ENCODE measurements at places on chromosomes 4 and X.

GRCh38 chr4:121072224-121073003 is at the start of gene NDNF:
NDNF (minus strand) TSS chr4:121072535; CDS start chr4:121045837, 26,698 bp downstream.
- DNase-seq = peak; percentile 12

DNA sequence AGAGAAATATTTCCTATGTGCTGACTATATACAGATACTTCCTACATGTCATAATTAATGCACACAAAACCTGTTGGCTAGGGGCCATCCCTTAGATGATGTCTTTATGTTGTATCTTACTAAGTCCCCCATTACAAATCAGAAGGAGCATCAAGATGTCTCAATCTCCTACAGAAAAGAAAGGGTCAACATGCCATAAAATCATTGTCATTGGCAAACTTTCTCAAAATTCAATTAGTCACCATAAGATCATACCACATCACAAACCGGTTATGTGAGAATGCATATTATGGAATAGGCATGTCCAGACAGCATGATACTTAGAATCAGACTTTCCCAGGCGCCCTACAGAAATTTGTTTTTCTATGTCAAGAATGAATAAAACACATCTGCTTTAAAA is 175.2 kb upstream of the TET2 start:
- no peak for DNase-seq

- no peak for DNase-seq
These were observed 38.0 kb upstream of the SPARCL1 start for GRCh38 chr4:87567191-87567590.

GRCh38 chr4:3766785-3767569 is 792 bp downstream of the ADRA2C start:
- DNase-seq = peak; percentile 7

GRCh38 chrX:144494074-144494473 is 610.2 kb downstream of the UBE2NL start:
- DNase-seq = no peak

DNA sequence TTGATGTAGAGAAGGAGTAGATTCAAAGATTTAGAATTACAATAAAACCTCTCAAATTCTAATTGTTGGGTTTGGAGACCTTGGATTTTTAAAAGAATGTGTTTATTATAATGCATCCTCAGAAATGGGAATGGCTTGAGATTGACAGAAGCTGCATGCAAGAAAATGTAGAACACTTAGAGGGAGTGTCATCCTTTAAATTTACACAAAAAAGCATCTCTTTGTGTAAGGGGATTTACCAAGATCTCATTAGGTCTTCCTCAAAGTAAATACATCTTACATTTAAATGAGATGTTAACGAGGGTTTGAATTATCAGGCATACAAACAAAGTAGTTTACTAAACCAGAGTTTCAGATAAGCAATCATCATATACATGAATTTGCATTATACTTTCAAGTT is 615.0 kb downstream of the FAM133A start:
- DNase-seq = no peak

DNA sequence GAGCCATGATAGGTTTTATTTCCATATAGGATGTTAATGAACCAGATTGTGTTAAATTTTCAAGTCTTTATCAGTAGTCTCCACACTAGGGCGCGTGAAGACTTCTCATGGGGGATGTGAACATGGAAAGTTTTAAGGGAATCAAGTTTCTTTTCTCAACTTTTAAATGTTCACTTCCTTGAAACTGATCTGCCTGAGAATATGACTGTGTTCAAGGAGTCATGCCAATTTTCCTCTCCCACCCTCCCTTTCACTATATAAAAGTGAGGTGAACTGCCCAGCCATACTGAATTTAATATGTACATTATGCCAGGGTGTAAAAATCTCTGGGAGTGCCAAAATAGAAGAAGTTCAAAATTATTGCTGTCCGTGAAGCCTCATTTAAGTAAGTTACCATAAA is 30.4 kb upstream of the HPGDS start:
- DNase-seq = no peak

GRCh38 chrX:102651242-102652011 is at the start of gene GPRASP1:
GPRASP1 (plus strand) TSS chrX:102651483; CDS start chrX:102653914, 2,431 bp downstream.
- peak; percentile 28 for DNase-seq

DNA sequence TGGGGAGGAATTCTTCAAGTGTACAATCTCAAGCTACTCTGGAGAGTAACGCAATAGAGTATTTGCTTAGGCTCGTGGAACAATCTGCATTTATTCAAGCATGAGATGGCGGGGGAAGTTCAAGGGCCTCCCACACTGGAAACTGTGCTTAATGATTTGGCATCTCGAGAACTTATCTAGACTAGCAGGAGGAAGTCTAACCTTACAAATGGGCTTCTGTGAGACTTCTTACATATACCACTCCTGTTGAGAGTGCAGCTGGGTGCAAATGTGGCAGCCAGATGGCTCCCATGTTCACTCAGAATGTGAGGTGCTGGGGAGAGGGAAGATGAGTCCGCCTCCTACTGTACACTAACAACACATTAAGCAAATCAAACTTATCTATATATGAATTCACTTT is 29.3 kb upstream of the PTPN13 start:
- DNase-seq = peak; percentile 26

DNA sequence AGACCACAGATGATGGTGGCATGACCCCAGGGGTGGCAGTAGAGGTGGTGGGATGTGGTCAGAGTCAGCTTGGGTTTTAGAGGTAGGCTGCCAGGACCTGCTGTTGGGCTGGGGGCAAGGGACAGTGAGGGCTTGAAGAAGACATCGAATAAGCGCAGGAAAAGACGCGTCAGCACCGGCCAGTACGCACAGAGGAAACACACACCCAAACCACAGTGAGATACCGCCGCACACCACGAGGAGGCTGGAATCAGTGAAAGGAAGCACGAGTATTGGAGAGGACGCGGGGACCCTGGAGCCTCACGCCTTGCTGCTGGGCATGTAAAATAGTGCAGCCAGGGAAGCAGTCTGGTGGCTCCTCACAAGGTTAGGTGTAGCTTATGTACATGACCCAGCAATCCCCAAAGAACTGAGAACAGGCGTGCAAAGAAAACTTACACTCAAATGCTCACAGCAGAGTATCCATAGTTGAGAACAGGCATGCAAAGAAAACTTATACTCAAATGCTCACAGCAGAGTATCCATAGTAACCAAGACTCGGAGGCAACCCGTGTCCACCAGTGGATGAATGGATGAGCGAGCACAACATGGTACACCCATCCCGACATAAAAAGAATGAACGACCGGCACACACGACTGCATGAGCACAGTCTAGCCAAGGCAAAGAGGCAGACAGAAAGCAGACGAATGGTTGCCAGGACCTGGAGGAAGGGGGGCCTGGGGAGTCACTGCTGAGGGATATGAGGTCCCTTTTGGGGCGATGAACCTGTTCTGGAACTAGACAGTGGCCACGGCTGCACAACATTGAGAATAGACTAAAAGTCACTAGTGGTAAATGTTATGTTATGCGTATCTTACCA is 13.3 kb downstream of the PDZD4 start:
- peak; percentile 49 for DNase-seq

DNA sequence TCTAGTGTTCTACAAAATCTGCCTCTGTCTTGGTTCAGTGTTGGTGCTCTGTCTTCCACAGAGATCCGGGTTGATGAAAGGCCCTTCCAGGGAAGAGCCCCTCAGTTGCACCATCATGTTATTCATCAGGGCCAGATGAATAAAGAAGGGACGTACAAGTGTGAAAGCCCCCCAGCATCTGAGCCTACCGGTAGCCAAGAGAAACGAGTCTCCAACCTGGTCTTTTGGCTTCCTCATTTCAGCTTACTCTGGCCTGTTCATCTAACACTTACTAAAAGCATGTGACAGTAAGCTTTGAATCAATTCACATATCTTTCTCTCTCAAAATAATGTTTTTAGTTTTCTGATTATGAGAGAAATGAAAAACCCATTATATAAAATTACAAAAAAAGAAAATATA is 19.2 kb downstream of the MEPE start:
- DNase-seq = peak; percentile 41

DNA sequence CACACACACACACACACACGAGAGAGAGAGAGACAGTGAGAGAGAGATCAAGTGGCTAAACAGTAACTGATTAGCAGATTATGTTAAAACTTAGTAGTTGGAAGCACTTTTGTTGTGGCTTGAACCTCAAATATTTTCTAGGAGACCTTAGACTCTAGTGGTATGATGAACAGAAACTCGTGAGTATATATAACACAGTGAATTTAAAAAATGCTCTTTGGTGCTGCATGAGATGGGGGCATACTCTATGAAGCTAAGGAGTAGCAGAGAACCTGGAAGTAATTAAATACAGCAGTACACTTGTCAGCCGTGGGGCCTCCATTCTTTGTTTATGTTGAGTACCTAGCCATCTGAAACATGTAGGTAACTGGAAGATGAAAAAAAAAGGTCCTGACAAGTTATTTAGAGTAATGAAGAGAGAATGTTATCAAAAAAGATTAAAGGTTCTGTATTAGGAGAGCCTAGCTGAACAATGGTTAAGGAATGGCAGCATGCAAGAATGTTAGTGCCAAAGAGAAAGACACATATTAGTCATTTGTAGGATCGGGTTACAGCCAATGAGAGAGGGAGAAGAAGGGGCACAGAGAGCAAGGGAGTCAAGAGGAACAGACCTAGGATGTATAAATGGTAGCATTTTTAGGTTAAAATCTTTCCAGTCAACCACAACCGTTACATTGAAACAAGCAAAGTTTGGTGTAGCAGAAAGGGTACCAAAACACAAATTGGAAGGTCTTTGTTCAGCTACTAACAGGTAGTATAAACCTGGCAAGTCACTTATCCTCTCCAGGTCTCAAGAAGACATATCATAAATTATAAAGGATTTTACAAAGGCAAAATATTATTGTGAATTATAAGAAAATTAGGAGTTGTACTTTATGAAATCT is 316.7 kb upstream of the DIPK2B start:
- DNase-seq = no peak

- peak; percentile 6 for DNase-seq
These were observed 55.5 kb downstream of the LUZP4 start for GRCh38 chrX:115344885-115345614.

- DNase-seq = no peak
These were observed 241.9 kb upstream of the NWD2 start for GRCh38 chr4:37002625-37003024.
